ENCODE measurements at places on chromosomes 11 and 22.

DNA sequence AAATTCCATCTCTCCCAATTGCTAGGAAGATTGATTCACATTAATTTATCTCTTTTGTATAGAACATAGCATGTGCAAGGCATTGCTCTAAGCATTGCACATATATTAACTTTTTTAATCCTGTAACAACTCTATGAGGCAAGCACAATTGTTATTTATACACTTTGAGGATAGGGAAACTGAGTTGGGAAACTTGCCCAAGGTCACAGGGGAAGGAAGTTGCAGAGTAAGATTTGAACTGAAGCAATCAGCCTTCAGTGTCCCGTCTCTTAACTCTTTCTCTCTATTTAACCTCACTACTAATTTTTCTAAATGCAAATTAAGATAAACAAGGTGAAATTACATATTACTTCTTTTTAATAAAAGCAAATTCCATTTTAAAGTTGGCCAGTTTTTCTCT lies 22.2 kb downstream of the OR56B4 start:
- no peak for DNase-seq

DNA sequence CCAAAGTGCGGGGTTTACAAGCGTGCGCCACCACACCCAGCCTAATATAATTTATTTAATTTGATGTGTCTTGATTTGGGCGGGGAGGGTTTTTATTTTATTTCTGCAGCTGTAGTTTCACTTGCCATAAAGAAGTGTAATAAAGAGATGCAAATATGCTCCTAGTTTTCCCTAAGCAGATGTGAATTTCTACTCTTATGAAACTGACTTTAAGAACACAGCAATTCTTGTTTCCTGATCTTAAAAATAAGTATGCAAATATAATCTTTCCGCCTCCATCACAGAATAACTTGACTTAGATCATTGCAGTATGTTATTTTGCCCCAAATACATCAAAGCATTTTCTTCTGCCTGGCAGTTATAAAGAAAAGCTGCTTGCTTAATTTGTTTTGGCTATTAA lies 4.4 kb downstream of the SPCS2 start:
- DNase-seq, result no peak

GRCh38 chr11:101612481-101612880 lies 28.7 kb upstream of the TRPC6 start:
- DNase-seq, result no peak

GRCh38 chr22:21753374-21754111 lies 17.9 kb upstream of the YPEL1 start:
- no peak for DNase-seq

DNA sequence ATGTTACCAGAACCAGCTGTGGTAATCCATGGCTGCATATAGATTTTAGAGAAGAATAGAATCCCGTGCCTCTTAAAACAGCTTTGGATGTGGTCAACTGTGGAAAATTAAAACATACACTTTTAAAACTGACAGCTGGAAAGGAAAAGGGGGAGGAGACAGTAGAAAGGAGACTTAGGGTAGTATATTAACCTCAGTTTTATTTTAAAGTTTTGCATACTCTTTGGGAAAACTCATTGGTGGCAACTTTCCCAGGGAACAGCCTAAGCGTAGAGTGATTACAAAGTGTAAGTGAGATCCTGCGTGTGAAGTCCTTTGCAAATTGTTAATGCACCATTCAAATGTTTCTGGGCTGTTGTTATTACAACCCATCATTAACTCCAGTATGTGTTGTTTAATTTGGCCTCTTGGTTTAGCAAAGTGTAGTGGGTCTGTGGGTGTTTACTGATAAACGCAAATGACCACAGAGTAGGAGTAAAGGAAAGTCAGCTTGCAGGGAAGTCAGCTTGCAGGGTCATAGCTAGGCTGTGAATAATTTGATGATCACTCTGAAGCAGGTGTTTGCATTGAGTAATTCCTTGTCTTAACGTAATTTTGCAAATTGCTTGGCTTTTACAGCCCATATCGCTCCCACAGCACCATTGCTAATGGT lies 88.0 kb upstream of the DBX1 start:
- no peak for DNase-seq

DNA sequence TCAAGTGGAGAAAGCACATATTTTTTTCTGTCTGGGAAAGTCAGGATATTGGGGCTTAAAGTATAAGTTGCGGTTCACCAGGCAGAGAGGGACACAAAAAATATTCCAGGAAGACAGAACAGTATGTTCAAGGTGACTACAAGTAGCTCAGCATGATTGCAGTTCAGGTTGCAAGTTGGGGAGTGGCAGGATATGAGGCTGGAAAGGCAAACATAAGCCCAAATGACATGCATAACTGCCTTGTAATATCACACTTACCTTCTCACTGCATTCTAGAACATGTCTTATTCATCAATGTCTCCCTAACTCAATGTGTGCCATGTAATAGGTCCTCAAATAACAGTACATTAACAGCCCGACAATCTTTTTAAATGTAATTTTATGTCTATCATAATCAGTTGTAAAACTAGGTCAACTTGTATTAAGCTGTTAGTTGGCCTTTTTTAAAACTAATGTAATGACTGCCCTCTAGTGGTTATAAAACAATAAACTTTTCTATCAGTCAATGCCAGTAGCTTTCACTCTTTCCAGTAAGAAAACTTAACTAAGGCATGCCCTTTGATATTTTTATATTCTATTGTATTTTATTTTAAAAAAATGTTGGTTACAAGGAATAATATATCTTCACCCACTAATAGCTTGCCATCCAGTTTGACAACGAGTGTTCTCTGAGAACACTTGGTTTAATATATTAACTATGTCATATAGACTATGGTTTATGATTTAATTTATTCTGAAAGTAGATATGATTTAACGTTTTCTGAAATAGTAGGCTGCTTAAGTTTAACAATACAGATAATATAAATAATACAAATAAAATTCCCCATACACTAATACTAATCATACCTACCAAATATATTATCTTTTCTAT lies 39.4 kb upstream of the CFAP300 start:
- DNase-seq, result peak; percentile 14

- DNase-seq, result no peak
Measured at GRCh38 chr11:61486011-61486620, 22.4 kb upstream of the LRRC10B start.

GRCh38 chr22:43449205-43449830 lies 37.5 kb downstream of the MPPED1 start:
- DNase-seq, result no peak

- DNase-seq, result no peak
Measured at GRCh38 chr11:8581300-8581699, 12.7 kb downstream of the STK33 start.

GRCh38 chr11:578276-579035 lies 2.2 kb downstream of the PHRF1 start:
- no peak for DNase-seq

DNA sequence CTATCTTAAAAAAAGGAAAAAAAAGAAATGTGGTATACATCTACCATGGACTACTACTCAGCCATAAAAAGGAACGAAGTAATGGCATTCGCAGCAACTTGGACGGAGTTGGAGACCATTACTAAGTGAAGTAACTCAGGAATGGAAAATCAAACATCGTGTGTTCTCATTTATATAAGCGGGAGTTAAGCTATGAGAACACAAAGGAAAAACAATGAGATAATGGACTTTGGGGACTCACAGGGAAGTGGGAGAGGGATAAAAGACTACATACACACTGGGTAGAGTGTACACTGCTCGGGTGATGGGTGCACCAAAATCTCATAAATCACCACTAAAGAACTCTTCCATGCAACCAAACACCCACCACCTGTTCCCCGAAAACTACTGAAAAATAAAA lies 11.8 kb downstream of the RAB6A start:
- DNase-seq, result no peak

DNA sequence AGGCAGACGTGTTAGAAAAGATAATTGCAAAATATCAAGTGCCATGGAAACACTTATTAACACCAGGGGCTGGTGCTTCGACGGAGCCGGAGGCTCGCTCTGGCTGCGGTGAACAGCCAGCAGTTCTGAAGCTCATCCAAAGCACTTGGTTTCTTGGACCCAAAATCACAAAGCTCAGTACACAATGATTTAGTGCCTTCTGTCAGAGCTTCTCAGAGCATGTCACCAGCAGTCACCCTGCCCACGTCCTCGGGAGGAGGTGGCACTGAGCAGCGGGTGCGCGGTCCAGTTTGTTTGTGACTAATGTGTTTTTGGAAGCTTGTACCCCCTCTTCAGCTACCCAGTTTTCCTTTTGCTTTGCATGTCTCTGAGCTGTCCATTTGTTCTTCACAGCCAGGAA lies 58.7 kb upstream of the KIRREL3 start:
- no peak for DNase-seq

GRCh38 chr11:26992031-26992541 lies 1.8 kb upstream of the FIBIN start:
- DNase-seq, result no peak

GRCh38 chr11:61529537-61530225 lies 21.1 kb downstream of the LRRC10B start:
- DNase-seq, result no peak

DNA sequence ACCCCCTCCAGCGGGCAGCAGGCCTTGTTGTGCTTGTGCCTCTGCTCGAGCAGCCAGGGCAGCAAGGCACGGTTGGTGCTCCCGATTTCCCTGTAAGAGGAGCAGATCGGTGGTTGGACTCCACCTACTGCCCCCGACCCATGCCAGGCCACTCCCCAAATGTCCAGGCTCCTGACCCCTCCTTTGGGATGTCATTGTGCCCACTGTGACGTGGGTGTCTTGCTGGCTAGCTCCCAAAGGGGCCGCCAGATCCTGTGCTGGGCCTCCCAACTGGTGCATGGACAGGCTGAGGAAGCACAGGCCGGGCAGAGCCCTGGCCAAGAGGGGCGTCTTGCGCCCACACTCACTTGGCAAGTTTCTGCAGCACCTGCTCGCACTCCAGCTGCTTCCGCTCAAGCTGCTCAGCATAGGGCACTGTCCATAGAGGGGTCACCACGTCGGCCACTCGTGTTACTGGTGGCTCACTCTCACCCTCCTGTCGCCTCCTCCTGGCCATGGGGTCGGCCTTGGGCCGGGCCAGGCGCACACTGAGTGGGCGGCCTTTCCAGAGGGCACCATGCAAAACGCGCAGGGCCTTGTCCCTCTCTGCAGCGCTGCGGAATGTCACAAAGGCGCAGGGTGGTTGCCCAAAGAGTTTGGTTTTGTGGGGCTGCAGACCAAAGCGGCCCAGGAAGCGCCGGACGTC lies at the start of gene RANBP1:
TSS of gene RANBP1 (plus strand) at position 414 of the 685 bp plus-strand sequence. CDS start at position 495, 81 bp downstream.
- no peak for DNase-seq

- no peak for DNase-seq
Measured at GRCh38 chr11:114163229-114163631, 103.7 kb downstream of the ZBTB16 start.

- DNase-seq, result no peak
Measured at GRCh38 chr11:89516496-89516895, 25.3 kb upstream of the NOX4 start.

DNA sequence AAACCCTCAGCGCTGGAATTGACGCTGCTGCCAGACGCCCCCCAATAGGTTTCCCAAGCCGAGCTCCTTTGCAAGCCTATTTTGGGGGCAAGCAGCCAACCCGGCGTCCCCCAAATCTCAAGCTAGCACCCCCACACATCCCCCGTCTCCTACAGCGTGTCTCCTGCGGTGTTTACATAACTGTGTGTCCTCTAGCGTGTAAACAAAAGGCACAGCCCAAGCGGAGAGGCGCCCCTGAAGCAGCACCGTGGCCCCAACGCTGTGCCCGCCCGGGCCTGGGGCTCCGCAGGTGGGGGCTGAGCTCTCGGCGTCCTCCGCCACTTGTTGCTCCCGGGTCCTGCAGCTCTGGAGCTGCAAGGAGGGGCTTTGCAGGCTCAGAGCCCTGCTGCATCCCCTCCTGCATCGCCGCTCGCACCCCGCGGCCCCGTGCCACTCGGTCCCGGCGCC lies 1.6 kb downstream of the CADM1 start:
- DNase-seq, result no peak

GRCh38 chr11:2143799-2144543 lies 4.8 kb upstream of the IGF2 start:
- DNase-seq, result no peak

- DNase-seq, result no peak
Measured at GRCh38 chr11:58525037-58525614, 17.2 kb upstream of the OR5B21 start.

DNA sequence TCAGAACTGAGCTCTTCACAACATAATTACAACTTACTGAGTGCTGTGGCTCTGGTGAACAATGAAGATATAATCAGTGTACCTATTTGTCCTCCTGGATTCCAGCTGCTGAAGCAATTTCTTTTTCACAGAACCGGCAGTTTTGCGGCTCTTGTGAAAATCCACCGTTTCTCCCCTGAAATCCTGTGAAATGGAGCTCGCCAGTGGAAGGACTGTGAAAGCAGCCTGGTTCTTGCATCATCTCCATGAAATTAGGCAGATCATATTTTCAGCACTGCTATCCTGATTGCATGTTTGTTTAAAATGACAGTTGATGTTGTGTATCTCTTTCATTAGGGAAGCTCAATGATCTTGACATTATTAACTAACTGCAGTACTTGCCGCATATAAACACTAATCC lies 120.2 kb upstream of the SNX19 start:
- DNase-seq, result no peak

DNA sequence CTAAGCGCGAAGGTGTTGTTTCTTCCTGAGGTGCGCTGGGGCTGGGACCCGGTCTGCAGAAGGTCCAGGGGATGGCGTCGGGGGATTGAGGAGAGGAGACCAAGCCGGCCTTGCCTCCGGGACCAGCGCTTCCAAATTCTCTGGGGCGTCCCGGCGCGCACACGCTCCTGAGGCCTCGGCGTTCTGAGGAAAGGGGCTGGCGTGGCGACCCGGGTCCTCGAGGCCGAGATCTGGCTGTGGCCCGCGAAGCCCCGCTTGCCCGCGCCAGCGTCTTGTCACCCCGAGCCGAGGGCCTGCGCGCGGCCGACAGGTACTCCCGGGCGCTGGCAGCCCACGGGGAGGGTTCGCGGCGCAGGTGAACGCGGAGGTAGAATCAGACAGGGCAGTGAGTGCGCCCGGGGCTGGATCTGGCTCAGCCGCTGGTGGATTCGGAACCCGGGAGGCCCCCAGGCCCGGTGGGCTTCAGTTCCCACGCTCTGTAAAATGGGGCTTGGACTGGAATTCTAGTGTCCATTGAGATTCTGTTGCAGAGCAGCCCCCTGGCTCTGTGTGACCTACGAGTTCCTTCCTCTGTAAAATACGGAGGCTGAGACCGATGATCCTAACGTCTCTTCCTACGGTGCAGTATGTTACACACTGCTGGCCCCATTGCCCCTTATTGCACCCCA lies 14.7 kb downstream of the SSH3 start:
- no peak for DNase-seq

DNA sequence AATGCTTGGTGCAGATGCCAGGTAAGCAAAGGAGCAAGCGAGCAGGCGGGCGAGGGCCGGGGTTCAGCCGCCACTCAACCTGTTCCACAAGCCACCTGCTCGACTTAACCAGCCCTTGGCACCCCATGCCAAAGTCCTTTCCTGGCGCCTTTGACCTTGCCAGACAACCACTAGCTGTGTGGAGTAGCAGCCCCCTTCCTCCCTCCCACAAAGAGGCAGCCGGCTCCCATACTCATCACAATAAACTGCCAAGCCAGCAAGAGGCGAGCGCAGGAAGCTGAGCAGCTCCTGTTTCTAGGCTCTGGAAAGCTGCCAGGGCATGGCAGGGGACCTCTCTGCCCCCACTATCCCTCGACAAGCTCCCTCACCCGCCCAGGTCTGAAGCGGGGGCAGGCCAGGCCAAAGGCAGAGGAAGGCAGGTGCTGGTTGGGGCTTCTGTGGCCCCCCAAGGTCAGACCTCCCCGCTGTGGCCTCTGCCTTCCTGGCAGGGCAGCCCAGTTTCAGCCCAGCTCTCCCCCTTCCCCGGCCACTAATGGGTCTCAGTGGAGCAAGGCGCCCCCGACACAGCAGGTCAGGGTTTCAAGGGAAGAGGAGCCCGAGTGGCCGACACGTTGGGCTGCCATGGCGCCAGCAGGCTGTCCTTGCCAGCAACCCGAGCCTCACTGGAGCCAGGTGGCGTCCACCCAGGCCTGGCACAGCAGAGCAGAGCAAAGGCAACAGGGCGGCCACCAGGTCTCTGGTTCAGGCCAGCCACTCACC lies 15.3 kb downstream of the MACROD1 start:
- DNase-seq, result no peak
